Activated naive CD4-positive, alpha-beta T cell treated with anti-CD3 and anti-CD28 coated beads, Interleukin-2, amount 50 U/mL, for 72 hours (primary cell): ENCODE measurements at places on chromosomes 1 and 21. TPM values are rescaled to one million over a fixed set of nuclear protein-coding genes. Genes with fewer than 3 reads are reported as not detected.

TSPAN2 gene
- 0.43 TPM for total RNA-seq

CDC42SE1 gene
- 104 TPM for total RNA-seq

ILDR2 gene
- 10.2 TPM for total RNA-seq

PHACTR4 gene
- total RNA-seq, result 23.5 TPM

CTSK gene
- total RNA-seq, result 3.3 TPM

SMCP gene
- total RNA-seq, result not detected

DNA sequence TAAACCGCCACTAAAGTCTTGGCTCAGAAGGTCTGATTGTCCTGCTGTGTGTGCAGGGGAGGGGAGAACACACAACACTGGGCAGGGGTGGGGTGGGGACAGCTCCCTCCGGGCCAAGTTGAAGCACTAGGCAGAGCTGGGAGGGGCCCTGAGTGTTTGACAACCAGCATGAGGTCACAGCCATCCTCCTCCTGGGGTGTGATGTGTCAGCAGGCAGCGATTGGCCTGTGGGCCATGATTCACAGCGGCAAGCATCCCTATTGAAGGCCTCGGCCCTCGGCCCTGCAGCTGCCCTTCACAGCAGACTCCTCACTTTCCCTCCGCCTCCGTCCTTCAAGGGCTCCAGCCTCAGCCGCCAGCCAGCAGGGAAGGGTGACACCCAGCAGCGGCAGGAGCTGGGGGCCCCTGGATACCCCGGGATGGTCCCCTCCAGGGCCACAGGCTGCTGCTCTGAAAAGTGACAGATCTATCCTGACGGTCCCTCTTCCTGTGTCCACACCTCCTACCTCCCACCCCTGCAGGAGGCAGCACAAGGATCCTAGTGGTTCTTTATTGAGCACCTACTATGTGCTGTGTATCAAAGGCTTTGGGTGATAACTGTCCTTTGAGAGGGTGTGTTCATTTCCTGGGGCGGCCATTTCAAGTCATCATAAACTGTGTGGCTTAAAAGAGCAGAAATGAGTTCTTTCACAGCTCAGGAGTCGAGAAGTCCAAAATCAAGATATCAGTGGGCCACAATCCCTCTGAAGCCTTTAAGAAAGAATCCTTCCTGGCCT, 66.0 kb upstream of the SLC25A33 start:
- no peak for DNase-seq

DNA sequence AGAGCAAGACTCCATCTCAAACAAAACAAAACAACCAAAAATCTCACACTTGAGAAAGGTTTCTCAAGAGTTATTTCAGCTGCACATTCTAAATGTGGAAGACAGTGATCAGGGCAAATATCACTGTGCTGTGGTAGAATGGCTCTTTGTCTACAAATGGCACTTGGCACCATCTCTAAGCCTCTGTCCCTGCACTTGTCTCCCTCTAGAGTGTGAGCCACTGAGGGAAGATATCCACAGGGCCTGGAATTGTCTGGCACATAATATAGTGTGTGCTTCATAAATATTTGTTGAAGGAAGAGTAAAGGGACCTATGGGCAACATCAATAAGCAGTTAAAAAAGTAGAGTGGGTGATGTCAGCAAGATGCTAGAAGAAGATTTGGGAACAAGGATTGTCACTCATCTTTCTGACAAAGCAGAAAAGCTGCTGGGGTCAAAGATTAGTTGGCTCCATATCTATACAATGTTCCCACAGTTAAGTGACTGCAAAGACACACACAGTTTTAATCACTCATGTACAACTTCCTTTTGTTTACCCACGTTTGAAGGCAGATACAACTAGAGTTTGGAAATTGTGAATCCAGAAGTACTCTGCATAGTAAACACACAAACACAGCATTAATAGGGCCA, 19.1 kb downstream of the CD101 start:
- no peak for DNase-seq

GRCh38 chr1:220905650-220906560, 26.7 kb downstream of the HLX start:
- no peak for DNase-seq

- DNase-seq, result no peak
Observed at GRCh38 chr1:246297279-246298265, 209.5 kb downstream of the SMYD3 start.

- no peak for DNase-seq
Observed at GRCh38 chr1:192067360-192067759, 90.9 kb upstream of the RGS18 start.

GRCh38 chr1:209937996-209938959, at the start of gene SYT14:
Gene SYT14 (plus strand): TSS chr1:209938217. CDS start chr1:209938265, 48 bp downstream.
- no peak for DNase-seq

- no peak for DNase-seq
Observed at GRCh38 chr1:236030534-236030933, 34.4 kb downstream of the NID1 start.

- no peak for DNase-seq
Observed at GRCh38 chr1:94349853-94350252, 68.3 kb upstream of the ABCD3 start.
